ENCODE measurements at places on chromosomes 5 and 9.

DNA sequence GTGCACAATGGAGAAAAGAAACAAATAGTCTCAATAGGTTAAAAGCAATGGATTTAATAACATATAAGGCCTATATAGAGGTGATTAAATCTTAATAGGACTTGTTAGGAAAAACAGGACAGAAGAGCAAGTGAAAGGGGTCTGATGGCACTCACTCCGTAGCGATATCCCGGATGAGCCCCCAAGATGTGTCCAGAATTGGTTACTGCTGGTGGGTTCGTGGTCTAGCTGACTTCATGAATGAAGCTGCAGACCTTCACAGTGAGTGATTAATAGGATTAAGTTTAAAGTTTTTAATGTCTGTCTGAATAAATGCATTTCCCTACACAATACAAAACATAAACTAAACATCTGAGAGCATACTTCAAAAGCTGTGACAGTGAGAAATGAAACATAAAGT lies 110.4 kb upstream of the FAM174A start:
- DNase-seq: no peak

DNA sequence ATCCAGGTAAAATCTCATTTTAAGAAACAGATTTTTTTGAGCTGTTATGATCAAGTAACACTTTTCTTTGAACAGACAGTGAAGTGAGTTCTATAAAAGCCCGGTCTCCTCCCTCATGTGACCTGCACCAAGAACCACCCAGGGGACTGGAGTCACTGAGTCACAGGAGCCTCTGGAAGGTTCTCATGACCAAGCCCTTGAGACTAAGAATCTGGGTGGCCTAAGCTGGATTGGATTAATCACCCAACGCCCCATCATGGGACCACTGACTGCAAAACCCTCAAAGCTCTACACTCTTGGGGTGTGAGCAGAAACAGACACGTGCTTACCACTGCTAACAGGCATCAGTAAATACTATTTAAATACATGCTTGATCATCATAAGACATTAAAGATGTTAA lies 48.4 kb downstream of the SECISBP2 start:
- peak; percentile 56 for DNase-seq

DNA sequence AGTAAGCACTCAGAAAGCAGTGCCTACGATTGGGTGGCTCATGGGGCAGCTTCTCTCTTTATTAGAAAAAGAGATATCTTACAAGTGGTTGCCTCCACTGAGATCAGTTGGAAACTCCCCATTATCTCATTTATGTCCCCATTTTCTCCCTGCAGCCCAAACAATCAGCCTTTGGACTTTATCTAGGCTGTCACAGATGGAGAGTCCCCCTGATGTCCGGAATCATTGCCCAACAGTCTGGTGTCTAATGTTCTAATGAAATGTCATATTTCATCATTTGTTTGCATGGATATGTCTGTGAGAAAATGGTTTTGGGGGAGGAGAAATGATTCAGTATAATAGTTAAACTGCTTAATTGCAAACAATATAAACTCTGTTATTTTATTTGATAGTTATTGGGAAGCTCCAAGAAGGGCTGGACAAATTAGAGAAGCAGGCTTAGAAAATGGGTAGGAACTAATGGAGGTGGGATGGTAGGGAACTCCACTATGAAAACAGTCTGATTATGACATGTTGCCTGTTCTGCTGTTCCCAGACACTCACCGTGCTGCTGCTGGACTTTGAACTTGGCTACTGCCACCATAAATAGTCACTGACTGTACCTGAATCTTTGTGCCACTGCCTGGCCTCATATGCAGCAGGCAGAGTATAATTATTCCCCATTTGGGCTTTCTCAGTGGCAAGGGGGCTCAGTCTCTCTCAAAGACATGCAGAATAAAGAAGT lies 38.3 kb upstream of the SMAD5 start:
- DNase-seq: no peak

GRCh38 chr5:134034326-134034725 lies 29.6 kb upstream of the VDAC1 start:
- no peak for DNase-seq

DNA sequence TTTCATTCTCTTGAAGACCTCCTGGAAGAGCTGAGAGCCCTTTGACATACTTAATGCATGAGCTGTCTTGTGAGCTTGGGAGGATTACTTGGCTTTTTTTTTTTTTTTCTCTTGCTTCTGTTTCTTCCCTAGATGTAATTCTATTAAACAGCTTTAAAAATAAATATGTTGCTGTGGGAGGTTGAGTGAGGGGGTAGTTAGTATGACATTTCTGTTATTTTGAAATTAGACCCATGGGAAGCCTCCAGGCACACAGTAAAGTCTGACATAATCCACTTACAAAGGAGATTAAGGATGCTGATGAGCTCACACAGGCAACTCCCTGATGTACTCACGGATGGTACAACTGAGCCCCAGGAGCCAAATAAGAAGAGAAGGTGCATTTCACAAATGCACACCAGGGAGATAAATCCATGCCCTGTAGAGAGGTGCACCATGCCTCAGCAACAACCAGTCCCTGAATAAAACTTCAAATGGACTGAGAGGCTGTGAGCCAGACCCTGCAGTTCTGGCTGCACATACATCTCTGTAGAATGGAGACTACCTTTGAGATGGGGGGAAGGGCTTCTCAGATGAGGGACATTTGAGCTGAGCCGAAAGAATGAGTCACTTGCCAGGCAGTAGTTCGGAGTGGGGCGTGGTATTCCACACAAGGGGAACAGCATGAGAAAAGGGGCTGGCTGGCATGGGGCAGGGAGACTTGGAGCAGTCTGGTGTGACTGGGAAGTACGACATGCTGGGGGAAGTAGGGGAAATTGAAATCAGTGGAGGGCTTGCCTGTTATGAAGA lies 68.7 kb downstream of the ACTL7B start:
- no peak for DNase-seq

- no peak for DNase-seq
These were observed 28.3 kb downstream of the RASGRF2 start for GRCh38 chr5:80988419-80988935.

- DNase-seq: no peak
These were observed 302.5 kb downstream of the MLLT3 start for GRCh38 chr9:20319641-20320337.

- DNase-seq: no peak
These were observed 58.4 kb downstream of the DAPK1 start for GRCh38 chr9:87556039-87556438.

GRCh38 chr5:160379511-160379910 lies 9.1 kb upstream of the C1QTNF2 start:
- no peak for DNase-seq

DNA sequence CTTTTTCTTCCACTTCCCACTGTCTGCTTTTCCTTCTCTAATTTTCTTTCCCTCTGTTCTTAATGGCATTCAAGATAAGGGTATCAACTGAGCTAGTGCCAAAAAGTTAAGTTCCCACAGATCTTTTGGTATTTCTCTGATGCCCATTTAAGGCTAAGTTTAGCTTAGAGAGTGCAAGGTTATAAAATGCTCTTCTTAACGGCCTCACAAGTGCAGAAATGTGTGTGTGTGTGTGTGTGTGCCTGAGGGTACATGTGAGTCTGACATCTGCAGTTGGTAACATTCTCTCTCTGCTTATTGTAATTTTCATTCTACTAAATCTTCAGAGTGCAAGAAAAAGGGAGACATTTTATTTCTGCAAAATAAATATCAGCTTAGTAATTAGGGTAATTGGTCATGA lies 24.2 kb downstream of the FBN2 start:
- DNase-seq: no peak

GRCh38 chr9:89721176-89721700 lies 116.4 kb downstream of the GADD45G start:
- DNase-seq: no peak

GRCh38 chr9:22316645-22317044 lies 130.0 kb upstream of the DMRTA1 start:
- DNase-seq: no peak

DNA sequence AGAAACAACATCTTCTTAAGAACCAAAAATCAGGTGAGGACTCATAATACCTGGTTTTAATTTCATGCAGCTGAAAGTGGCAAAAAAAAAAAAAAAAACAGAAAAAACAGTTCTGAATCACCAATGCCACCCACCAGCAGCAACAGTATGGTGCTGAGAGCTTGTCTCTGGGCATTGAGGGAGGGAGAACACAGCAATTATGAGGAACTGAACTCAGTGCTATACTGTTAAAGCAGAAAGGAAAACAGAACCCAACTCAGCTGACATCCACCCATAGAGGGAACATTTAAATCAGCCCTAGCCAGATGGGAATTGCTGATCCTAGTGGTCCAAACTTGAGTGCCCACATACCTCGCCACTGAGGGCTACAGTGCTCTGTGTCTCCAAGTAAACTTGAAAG lies 657.9 kb downstream of the ACTL7B start:
- DNase-seq: no peak

- no peak for DNase-seq
These were observed 12.0 kb upstream of the NEUROG1 start for GRCh38 chr5:135547590-135548254.

DNA sequence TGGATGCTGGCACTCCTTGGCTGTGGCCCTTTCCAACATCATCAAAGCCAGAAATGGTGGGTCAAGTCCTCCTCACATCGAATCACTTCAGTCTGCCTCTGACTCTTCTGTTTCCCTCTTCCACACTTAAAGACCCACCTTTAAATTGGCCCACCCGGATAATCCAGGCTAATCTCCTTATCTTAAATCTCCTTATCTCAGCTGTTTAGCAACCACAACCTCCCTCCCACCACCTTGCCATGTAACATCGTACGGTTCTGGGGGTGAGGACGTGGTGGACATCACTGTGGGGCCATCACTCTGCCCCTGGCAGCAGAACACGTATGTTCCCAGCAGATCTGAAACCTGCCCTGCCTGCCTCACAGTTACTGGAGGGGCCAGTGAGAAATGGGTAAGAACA lies 11.5 kb downstream of the IGFBPL1 start:
- DNase-seq: no peak

GRCh38 chr5:130479045-130479804 lies 575.0 kb downstream of the CHSY3 start:
- DNase-seq: no peak

DNA sequence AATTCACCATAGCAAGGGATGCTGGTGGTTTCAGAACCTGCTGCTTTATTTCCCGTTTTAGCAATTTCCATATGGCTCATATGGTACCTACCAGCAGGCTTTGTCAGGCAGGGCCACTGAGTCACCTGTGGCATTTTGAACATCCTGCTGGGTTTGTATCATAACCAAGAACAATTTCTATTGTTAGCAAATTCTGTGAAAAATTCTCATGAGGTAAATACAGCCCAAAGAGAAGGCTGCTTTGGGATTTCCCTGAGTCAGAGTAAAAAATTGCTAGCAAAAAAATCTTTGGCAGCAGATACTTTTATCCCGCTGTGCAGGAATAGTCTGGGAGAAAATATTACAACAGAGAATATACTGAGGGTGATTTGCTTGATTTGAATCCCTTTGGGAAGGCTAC lies 52.7 kb downstream of the PRR16 start:
- DNase-seq: no peak

Measured in stimulated activated CD4-positive, alpha-beta T cell treated with anti-CD3 and anti-CD28 coated beads, Interleukin-4, amount 100 ng/mL, for 4 hours (primary cell).